ENCODE measurements at places on chromosomes 16 and 17.

GRCh38 chr17:2705263-2705662, 6.3 kb downstream of the CLUH start:
- DNase-seq: no peak

- no peak for DNase-seq
Observed at GRCh38 chr17:64732336-64733006, 70.4 kb upstream of the SMURF2 start.

DNA sequence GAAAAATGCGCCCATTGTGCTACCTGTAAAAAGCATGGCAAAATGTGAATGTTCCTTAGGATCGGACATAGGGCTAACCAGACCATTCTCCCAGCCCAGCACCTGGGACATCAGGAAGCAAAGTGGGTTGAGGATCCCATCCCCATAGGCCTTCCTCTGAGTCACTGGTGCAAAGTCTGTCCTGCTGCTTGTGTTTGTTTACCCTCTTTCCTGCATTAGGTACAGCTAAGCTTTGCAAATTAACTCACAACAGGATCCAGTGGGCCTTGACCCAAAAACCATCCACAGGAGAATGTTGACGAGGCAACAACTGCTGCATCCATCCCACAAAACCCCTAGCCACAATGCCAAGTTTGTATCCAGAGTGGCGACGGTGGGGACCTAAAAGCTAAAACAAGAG, 106.2 kb downstream of the GRIN2A start:
- no peak for DNase-seq

DNA sequence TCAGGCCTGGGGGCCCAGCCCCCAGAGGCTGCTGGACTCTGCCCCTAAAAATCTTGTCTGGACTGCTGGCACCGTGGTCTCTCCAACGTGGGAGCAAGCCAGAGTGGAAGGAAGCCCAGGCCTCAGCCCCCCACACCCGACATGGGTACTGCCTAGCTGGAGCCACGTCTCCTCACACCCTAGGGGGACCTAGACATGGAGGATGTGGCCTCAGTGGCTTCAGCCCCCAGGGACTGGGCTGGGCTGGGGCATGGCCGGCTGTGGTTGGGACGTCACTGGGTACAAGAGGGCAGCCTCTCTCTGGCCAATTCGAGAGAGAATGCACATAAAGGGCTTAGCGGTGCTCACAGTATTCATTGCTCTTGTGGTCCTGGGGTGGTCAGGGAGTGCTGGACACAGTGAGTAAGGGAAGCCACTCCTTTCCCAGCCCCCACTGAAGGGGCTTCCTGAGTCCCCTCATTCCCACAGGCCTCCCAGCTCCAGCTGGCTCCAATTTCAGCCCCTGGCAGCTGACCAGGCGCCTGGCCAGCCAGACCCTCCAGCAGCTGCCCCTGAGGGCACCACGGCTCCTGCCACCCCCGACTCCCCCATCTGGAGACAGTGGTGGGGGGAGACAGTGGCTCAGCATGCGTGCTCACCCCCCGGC, 1.1 kb downstream of the CDH15 start:
- no peak for DNase-seq

GRCh38 chr17:80117491-80118401, 16.4 kb downstream of the GAA start:
- no peak for DNase-seq

DNA sequence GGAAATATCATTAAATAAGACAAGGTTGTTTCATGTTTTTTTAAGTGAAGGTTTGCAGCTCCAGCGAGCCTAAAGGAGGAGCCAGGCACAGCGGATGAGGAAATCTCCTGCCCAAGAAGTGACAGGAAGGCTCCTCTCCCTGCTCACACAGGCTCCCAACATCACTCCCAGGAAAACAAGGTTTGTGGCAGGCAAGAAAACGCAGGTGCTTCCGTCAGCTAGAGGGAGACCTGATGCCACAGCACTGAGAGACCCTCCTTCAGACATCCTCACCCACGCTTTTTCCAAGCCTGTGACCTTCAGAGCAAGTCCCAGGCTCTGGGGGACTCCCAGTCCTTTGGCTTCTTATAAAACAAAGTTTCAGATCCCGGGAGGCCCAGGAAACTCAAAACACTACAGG, 89.7 kb downstream of the ZNF423 start:
- DNase-seq: no peak

DNA sequence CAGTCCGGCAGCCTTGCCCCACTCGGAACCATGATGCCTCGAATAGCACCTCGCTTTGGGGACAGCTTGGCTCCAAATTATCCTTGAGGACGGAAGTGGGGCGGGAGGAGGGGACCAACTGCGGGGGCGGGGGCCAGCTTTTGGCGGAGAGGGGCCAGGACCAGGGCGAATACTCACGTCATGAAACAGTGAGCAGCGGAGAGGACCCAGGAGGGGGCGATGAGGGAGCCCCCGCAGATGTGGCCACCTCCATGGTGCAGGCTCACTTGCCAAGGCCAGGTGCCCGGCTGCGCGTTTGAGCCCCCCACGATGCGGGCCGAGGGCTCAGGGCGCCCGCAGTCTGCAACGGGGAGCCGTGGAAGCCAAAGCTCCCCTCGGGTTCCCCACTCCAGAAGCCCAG, 970 bp downstream of the PRSS36 start:
- no peak for DNase-seq

DNA sequence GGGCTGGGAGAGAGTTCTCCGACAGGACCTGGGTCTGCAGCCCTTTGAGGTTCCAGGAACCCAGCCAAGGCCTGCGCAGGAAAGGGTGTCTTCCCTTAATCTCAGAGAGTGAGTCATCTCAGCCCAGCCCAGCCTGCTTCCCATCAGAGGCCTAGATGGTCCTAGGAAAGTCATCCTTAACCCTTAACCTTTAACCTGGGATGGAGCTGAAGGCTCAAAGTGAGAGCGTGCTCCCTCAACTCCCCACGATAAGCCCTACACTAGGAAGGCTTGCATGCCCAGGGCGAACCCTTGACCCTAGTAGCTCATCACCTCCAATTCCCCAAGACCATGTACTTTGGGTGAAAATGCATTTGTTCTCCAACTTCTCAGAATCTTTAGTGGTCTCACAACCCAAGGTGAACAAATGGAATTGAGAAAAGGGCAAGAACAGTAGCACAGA, 4.8 kb upstream of the ATXN7L3 start:
- no peak for DNase-seq

DNA sequence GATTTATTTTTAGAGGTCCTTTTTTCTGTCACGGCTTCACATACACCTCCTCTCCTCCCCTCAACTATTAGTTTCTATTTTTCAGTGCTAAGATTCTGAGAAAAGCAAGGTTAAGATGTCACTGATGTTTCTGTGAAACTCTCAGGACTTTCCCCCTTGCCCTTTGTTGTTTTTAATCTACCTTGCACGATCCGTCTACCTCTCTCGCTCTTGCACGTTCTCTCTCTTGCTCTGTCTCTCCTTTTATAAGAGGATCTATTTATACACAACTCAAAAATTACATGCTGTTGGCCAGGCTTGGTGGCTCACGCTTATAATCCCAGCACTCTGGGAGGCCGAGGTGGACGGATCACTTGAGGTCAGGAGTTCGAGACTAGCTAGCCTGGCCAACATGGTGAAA, 43.6 kb downstream of the RPA1 start:
- DNase-seq: no peak

GRCh38 chr17:55037828-55038227, 69.3 kb downstream of the STXBP4 start:
- DNase-seq: no peak

DNA sequence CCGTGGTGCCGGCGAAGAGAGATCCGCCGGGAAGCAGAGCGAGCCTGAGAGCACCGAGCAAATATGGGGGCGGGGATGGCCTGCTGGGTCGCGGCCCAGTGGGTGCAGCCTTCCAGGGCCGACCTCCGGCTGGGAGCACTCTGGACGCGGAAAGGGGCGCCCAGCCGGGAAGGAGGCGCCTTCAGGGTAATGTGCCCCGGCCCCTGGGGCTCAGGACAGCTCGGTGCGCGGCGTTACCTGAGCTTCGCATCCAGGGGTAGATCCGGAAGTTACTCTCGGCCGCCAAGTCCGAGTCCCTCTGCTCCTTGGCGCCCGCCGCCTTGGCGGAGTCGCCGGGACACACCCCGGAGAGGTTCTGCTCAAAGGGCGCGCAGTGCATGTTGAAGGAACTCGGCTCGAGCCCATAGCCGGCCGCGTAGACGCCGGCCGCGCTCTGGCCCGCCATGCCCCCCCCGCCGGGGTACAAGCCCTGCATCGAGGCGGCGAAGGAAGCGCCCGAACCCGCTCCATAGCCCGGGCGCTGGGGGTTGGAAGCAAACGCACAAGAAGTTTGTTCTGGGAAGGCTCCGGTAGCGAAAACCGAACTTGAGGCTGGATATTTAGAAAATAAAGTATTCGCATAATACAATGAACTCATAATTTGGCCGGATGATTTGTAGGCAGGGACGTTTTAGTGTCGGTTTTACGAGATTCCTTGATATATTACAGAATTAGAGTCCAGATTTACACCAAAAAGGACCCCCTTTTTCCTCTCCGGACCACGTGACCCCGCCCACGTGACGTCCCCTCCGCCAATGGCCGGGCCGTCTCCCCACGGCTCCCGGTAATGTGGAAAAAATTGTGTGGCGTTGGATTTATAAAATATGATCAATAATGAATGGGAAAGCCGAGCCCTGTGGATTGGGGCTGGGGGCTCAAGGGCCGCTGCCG, at the start of gene HOXB7:
Gene HOXB7, minus strand, starts transcription at position 736 of the 930 bp plus-strand sequence. Its CDS starts 99 bp downstream, at position 637.
- no peak for DNase-seq

DNA sequence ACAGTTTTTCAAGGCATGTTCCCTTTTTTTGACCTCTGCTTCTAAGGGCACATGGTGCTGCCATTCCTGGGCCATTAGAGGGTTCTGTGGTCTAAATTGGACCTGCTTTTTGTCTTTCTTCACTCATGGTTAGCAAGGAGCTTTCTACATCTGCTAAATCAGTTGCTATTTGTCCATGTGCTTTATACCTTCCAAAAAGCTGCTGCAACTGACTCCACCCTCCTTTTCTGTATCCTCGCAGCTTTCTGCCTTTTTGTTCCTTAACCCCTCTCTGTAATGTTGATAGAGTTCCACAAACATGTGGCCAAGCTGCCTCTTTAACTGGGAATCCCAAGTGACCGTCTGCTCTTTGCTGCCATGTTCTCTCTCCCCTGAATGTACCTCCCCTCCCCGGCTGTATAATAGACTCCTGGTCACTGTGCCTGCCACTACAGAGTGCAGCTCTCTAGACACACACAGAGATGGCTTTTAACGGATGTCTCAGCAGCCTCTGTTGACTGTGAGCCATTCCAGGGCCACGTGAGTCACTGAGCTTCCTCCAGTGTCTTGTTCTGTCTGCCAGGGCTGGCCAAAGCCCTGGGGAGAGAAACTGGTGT, 57.4 kb upstream of the TEKT3 start:
- no peak for DNase-seq

DNA sequence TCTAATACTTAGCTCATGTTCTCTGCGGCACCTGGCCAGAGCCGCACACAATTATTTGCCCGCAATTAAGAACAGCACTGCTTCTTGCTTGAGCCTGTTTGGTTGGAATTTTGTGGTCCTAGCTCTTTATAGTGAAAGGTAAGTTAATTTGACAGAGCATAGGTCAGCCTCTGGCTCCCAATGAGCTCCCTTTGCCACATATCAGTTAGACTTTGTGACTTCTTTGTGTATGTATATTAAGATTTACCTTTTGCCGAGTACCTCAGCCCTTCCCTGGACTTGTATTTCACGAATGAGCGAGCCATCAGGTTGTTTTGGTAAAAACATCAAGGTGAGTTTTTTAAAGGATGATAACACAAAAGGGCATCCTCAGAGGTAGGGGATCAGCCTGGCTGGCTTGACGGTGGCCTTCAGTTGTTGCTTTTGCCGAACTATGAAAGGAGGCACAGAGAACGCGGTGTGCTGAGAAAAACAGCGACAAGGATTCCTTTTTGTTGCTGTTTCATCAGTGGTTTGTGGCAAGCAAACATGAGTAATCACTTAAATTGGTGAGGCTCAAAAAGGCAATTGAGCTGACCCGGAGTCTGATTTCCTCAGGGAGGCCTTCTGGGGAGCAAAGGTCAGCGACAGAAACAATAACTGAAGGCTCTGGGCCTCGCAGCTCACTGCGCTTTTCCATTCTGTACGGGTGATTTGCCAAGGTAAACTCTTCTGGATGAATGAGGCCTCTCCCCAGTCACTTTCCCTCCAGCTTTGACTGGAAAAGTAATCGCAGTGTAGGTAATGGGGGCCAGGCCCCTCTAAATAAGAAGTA, 163.6 kb downstream of the HS3ST3A1 start:
- no peak for DNase-seq

- DNase-seq: no peak
Observed at GRCh38 chr17:77875881-77876509, 82.5 kb upstream of the TNRC6C start.

DNA sequence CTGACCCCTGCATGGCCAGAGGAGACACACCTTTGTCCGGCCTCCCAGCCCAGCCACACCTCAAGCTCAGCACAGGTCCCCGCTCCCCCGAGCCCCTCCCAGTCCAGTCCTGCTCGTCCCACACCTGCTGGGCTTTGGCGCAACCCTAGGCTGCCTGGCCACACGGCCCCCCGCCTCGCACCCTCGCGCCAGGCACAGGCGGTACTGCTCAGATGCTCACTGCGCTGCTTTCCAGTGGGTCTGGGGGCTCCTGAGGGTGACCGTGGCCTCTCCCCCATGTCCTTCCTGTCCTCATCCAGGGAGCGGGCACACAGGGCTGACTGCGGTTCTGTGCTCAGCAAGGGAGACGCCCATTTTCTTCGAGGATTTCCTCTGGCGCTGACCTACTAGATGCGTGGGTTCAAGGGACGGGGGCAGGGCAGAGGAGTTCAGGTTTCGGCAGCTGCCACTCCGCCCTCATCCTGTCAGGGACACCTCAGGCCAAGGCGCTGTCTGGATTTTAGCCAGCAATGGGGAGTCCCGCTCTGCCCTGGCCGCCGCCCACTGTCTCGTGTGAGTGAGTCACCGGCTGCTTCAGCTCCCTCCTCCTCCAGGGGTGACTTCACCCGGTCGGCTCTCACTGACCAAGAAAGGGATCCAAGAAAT, 118.0 kb upstream of the ZNF469 start:
- DNase-seq: no peak

- no peak for DNase-seq
Observed at GRCh38 chr16:12255473-12255872, 278.9 kb downstream of the SNX29 start.

DNA sequence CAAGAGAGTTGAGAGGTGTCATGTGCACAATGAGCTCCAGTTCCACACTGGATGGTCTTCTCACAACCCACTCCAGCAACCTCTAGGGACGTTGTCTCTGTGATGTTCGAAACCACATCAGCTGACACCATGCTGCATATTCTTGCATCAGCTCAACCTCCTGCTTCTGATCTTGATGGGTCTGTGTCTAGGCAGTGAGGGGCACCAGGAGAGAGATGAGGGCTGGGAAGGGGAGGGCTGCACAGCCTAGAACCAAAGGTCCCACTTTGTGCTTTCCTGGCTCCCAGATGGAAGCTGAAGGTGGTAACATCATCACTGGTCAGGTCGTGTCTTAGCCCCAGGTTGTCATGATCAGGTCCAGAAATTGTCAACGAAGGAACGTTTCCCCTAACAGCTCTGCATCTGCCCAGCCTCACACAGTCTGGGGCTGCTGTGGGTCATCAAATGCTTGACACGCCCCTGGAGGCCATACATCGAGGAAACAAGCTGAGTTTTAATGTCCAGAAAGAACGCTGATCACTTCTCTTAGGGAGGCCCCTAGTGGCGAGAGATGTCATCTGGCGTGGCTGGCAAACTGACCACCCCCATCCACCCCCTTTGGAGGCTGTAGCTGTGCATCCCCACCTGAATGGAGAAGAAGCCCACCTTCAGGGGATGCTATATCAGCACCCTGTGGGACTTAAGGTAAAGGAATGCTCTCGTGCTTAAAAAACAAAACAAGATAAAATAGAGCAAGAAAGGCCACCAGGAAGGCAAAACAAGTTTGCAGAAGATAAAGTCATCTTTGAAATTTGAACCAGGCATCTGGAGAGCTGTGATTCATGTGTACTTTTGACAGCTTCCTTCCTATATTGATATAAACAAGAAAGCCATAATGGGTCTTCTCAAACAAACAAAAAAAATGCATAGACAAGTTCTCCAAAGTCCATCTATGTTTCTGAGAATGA, 58.3 kb downstream of the WIPI1 start:
- no peak for DNase-seq
